ENCODE measurements at places on chromosomes 13 and 19.

- no peak for DNase-seq
Observed at GRCh38 chr13:97249093-97249795, 27.1 kb downstream of the MBNL2 start.

DNA sequence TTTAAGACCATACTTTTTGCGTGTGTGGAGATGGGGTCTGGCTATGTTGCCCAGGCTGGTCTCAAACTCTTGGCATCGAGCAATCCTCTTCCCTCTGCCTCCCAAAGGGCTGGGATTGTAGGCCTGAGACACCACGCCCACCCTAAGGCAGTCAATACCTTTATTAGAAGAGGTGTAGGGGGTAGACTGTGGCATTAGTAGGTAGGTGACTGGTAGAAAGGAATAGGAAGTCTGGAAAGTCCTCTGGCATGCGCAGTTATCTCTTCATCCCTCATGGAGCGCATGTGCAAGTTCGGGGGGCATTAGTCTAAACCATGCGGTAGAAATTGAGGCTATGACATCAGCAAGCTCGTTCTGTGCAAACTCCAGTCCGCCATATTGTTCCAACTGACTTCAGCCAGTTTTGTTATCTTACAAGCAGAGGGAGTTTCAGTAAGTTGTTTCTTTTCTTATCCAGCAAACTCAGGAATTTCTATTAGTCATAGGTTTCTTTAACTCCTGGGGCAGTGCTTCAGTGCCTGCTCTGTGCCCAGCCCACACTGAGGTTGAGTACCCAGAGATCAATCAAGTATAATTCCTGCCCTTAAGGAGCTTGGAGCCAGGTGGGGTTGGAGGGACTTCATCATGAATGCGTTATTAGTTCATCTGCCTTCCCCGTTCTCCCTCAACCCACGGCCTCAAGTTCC is 7.3 kb upstream of the RANBP3 start:
- DNase-seq: no peak

GRCh38 chr13:94667190-94667589 is 45.2 kb downstream of the SOX21 start:
- no peak for DNase-seq

- DNase-seq: no peak
Observed at GRCh38 chr19:391726-392374, 17.1 kb downstream of the C2CD4C start.

GRCh38 chr13:92136449-92137155 is 738.2 kb downstream of the GPC5 start:
- no peak for DNase-seq
